ENCODE measurements at places on chromosomes 1 and 21.

DNA sequence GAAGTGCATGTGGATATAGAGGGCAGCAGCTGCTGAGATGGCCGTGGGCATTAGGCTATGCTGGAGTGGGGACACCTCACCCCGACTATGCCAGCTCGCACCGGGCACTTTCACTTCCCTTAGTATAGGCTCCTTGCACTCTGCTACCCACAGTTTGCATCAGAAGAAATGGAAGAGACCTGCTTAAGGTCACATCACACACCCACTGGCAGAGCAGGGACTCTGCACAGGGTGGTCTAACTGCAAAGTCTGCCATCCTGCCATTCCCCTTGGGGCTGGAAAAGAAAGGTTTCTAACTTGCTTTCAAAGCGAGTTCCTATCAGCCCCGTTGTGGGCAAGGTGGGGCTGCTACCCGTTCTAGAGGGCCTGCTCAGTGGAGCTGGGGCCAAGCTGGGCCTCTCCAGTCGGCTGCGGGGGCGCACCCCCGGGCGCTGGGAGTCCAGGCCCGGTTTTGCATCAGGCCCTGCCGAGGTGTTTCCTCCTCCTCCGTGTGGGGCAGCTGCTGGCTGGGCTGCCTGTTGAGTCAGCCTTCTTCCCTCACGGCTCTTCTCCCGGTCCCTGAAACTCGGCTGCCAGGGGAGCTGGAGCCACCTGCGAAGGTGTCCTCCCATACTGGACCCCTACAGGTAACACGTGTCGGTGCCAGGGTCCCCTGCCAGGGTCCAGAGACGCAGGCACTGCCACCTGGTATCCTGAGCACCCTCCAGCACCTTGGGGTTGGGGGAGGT lies at the start of gene SYTL1:
TSS of gene SYTL1 (plus strand) at position 498 of the 728 bp plus-strand sequence. CDS start 3,313 bp downstream, outside the sequence.
- DNase-seq = peak; percentile 76

DNA sequence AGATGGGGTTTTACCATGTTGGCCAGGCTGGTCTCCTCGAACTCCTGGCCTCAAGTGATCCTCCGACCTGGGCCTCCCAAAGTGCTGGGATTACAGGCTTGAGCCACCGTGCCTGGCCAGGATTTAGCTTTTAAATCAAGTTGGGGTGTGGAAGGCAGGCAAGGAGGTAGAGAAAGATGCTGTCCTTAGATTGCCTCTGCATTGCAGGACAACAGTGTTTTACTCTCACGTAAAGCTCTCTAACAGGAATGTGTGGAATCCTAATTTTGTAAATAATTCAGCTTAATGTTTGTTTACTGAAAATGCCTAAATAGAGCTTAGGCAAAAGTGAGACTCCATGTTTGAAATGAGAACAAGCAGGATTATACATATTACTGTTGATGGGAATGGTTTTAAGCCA lies 29.5 kb upstream of the TGFB2 start:
- no peak for DNase-seq

DNA sequence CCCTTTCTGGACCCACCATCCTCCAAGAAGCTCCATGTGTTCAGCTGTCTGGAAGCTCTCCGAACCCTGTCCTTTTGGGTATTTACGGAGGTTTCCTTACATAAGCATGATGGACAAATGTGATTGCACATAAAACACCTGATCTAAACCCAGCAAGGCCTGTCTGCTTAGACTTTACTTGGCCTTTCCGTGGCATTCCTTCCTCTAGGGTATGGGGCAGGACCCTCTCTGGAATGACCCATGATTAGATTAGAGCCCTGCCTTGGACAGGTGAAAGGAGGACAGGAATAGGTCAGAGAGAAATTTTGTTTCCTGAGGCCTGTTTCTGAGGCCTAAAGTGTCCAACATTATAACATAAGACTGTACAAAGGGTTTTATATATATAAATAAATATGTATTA lies 16.9 kb downstream of the PTPRU start:
- DNase-seq = no peak

- no peak for DNase-seq
Observed at GRCh38 chr1:240831191-240831631, 219.3 kb upstream of the GREM2 start.

GRCh38 chr21:38081708-38082107 lies 165.5 kb upstream of the KCNJ6 start:
- no peak for DNase-seq

GRCh38 chr1:198116069-198116468 lies 40.7 kb upstream of the NEK7 start:
- DNase-seq = no peak

DNA sequence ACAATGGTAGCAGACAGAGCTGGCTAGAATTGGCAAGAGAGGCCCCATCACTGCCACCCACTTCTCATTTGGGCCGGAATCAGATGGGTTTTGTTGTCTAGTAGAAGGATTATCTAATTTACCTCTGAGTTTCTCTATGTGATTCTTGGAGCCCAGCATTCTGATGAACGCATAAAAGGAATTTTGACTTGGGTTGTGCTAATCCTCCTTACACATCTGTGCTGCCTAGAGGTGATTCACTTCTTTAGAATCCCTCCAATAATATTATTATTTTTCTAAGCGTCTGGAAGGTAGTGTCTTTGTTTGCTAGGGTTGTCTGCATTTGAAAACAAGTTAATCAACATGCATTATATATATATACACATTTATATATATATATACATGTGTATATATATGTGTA lies 118.1 kb downstream of the RUNX1 start:
- DNase-seq = no peak

DNA sequence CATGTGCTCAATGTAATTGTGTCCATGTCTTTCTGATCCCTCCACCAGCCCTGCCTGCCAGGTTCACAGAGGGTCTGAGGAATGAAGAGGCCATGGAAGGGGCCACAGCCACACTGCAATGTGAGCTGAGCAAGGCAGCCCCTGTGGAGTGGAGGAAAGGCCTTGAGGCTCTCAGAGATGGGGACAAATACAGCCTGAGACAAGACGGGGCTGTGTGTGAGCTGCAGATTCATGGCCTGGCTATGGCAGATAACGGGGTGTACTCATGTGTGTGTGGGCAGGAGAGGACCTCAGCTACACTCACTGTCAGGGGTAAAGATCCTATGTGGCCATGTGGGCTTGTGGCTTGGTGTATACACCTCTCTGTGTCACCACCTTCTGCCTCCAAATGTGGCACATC lies 91.4 kb downstream of the OBSCN start:
- DNase-seq = no peak

DNA sequence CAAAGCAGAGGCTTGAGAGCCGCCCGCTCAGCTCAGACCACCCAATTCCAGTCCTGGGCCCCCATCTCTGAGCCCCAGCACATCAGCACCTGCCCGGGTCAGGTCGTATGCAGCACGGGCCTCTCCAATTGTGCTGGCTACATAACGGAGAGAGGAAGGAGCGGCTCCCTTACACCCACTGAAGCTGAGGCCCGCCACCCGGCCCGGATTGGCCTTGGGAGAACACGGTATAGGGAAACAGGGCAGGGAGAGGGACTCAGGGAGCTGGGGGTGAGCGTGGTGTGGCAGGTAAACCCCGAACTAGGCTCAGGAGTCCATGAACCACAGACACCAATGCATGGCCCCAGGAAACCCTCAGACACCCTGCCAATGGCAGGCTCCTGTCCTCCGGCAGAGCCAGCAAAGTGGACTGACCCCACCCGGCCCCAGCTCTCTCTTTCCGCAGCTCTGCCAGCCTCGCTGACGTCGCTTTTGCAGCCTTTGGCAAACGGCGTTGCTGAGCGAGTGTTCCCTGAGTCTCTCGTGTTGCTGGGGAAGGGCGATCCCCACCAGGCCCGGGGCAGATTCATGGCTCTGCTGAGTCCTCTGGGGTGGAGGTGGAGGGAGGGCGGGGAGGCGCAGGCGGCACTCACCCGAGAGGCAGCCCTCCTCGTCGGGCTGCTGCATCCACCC lies 16.5 kb downstream of the MEGF6 start:
- DNase-seq = no peak

- DNase-seq = no peak
Observed at GRCh38 chr1:99860703-99861102, 10.5 kb downstream of the AGL start.

DNA sequence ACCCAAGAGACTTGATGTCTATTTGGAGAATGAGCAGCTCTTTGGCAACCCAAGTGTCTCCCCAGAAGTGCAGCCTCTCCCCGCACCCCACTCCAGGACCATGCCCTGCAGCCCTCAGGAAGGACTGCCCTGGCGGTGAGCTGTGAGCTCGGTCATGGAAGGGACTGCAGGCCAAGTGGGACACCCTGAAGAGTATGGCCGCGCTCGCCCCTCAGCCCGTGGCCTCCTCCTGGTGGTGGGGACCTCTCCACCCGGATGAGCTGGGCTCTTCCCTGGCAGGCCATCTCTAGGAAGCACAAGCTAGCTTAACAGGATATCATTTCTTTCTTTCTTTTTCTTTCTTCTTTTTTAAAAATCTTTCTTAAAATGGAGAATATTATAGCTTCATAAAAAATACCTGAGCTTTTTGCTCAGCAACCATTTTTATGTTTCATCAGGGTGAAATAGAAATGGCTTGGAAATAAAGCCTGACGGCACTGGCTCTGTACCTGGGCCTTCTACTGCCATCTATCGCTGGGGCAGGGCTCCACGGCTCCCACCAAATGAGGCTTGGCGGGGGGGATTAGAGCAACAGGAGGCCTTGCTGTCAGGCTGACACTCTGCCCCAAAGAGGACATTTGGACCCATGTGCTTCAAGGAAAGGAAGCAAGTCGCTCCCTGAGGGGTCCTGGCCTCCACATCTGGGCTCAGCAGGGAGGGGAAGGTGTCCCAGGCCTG lies 296.2 kb upstream of the VAMP3 start:
- no peak for DNase-seq

DNA sequence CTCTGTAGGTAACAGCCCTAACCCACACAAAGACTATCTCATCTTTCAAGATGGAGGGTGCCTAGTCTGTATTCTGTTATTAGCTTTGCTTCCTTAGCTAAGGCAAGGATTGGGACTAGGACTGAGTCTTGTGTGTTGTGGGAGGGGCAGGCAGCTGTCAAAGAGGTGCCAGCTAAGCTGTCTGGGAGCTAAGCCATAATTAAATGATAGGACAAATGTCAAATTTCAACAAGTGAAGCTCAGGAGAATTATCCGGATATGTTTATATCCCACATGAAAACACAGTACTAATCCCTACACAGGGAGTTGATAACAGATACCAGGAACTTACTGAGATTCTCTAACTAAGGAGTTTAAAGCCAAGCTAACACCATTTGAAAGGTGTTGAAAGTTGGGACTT lies 70.5 kb upstream of the NGF start:
- no peak for DNase-seq

- DNase-seq = no peak
Observed at GRCh38 chr1:219518168-219518906, 94.6 kb downstream of the ZC3H11B start.

DNA sequence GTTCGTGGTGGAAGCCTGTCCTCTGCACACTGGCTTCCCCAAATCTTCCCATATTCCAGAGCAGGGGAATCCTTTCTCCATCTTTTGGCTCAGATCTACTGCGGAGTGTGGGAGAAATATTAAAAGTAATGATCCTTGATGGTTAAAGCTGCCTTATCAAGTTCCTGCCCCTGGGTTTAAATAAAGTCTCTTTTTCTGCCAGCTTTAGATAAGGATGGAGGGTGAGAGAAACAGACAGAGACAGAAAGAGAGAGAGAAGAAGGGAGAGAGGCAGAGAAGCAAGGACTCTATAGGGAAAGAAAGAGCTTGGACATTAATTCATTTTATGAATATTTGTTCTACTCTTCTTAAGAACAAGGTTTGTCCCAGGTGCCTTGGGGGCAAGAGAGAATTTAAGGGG lies 98.0 kb downstream of the KCNJ15 start:
- no peak for DNase-seq

GRCh38 chr1:73744985-73745384 lies 453.0 kb downstream of the LRRIQ3 start:
- no peak for DNase-seq

DNA sequence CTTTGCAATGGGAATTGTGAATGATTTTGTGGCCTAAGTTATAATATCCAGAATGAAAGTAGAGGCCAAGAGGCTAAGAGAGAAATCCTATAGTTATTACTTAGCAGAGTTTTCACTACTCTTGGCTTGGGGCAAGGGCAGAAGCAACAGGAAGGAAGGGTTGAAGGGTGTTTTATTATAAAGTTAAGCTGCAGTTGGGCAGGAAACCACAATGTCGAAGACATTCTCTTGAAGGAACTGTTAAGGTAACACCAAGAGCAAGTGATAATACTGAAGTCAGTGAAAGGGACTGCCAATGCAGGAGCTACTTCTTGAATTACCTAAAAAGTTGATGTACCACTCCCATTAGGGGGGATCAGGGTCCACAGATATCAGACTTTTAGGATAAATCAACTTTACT lies 8.3 kb downstream of the XCL2 start:
- peak; percentile 40 for DNase-seq

- no peak for DNase-seq
Observed at GRCh38 chr1:57845041-57845440, 421.2 kb upstream of the DAB1 start.

DNA sequence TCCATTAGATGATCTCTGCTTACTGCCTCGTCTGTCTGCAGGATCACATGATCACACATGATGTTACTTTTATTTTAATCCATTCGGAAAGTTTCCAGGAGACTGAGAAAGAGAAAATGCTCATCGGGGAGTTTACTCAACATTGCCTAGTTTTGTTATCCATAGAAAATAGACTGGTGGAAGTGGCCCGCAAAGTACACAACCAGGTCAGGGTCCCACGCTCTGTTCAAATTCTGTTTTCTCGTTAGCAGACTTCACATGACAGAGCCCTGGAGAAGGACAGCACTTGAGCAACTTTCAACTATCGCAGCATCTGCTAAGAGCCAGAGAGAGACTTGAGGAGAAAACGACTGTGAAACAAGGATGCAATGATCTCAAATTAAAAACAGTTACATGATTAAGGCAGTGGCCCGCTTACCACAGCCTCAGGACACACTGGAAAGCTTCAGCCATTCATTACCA lies 44.2 kb downstream of the ADAMTS1 start:
- no peak for DNase-seq

DNA sequence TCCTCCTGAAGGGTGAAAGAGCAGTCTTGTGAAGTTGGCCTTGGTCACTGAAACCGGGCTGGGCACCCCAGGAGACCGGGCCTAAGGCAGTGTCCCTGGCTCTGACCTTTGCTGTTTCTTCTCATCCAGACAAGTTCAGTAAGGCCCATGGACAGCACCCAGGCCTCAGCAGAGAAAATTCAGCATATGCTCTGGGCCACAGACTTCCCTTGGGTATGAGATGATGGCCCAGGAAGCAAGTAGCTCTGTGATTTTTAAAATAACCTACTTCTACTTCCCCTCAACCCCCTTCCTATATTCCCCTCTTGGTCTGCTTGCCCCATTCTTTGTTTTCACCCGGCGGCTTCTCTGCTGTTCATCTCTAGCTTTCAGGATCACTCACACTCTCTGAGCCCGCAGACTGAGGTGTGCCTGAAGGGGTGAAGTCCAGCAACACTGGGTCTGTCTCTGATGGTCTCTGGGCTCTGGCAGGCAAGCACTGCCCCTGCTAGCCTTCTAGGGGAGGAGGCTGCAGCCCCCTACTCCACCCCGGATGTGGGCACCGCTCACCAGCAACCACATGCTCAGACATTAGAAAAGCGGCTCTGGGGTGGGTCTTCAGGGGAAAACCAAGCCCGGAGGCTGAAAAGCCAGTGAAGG lies 2.9 kb upstream of the GPR25 start:
- DNase-seq = peak; percentile 31

All from CD4-positive, alpha-beta T cell treated with Interleukin-6 for 4 hours (primary cell).